ENCODE measurements at places on chromosomes 3 and 15. TPM values are rescaled to one million over a fixed set of nuclear protein-coding genes. Genes with fewer than 3 reads are reported as not detected.

MOBP gene
- not detected for total RNA-seq

MELTF gene
- total RNA-seq = 5.4 TPM

CFAP44 gene
- total RNA-seq = 1.0 TPM

DNA sequence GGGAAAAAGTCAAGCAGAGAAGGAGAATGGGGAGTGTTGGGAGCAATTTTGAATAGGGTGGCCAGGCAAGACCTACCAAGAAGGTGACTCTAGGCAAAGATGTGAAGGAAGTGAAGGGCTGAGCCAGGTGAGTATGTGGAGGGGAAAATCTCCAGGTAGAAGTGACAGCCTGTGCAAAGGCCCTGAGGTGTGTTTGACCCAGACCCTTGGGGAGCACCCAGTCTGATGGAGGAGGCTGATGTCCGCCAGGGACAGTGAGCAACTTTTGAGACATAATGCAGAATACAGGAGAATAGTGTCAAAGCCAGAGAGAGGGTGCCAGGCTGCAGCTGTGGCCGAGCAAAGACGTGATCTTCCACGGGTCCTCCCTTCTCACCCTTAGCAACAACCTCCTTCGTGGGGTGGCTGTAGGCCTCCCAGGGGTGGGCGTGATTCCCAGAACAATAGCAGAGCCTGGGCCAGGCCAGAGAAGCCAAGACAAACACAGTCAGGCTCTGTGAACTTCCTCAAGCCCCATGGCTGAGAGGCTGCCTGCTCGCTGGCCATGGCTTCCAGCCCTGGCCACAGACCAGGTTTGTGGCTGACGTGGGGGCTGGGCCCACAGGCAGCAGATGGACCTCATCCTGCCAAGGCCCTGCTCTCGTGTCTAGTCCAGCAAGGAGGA lies 58.1 kb downstream of the SLC6A6 start:
- H3K27me3 ChIP-seq = no peaks in the 10 kb centered on the region
- no peak for DNase-seq
- no peak overlapping the region for H3K4me3 ChIP-seq
- H3K36me3 ChIP-seq = peaks cover 25% of the 10 kb centered on the region
- peaks cover 10% of the 10 kb centered on the region for H3K4me1 ChIP-seq

GRCh38 chr3:52454250-52454937 lies 553 bp upstream of the TNNC1 start:
- H3K27ac ChIP-seq = no peak overlapping the region
- no peak for DNase-seq
- no peaks in the 10 kb centered on the region for H3K27me3 ChIP-seq
- H3K4me1 ChIP-seq = peaks cover 24% of the 10 kb centered on the region
- no peak overlapping the region for H3K4me3 ChIP-seq

DNA sequence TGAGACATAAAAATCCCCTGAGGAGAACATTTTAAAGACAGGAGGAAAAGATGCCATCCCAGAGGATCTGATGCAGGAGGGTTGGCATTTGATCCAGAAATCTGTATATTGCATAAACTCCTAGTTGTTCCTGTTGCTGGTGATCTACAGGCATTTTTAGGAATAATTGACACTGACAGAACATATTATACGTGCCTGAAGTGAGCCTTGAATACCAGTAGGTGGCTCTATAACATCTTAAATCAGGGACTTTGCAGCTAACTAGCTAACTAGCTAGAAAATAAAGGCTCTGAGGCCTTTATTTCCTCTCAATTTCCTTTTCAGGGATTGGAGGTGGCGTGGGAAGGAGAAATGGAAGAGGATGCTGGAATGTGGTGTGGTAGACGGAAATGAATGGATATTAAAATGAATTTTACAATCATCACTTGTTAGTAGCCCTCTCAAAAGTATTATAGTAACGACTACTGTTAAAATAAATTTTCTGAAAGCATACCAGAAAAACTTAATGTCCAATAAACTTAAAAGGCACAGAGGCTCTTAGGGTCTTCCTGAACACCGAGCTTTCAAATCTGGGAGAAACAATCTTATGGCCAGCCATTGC lies 73.8 kb upstream of the ZBED2 start:
- H3K36me3 ChIP-seq = no peaks in the 10 kb centered on the region
- H3K27me3 ChIP-seq = peaks cover 15% of the 10 kb centered on the region
- peak; percentile 84 for DNase-seq

GRCh38 chr15:47888385-47889100 lies 171.2 kb downstream of the SEMA6D start:
- H3K27ac ChIP-seq = no peak overlapping the region
- H3K36me3 ChIP-seq = no peaks in the 10 kb centered on the region
- DNase-seq = no peak
- peaks cover 30% of the 10 kb centered on the region for H3K4me1 ChIP-seq

DNA sequence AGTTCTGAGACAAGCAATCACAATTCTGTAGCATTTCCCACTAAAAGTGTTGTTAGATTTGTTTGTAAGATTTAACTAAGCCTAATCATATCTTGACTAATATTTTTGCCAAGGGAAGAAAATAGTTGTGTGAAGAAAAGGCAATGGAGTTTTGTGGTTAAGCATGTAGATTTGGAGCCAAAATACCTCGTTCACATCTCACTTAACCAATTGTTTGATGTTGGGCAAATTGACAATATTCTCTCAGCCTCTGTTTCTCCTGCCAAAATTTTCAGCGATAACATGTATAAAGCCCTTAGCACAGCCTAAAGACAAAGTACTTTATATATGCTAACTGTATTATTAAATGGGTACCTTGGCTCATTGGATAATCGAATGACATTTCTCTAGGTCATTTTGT lies 20.5 kb upstream of the CDIN1 start:
- no peak overlapping the region for H3K27ac ChIP-seq
- no peak for DNase-seq
- no peak overlapping the region for H3K4me3 ChIP-seq
- H3K36me3 ChIP-seq = no peaks in the 10 kb centered on the region
- H3K27me3 ChIP-seq = no peaks in the 10 kb centered on the region

DNA sequence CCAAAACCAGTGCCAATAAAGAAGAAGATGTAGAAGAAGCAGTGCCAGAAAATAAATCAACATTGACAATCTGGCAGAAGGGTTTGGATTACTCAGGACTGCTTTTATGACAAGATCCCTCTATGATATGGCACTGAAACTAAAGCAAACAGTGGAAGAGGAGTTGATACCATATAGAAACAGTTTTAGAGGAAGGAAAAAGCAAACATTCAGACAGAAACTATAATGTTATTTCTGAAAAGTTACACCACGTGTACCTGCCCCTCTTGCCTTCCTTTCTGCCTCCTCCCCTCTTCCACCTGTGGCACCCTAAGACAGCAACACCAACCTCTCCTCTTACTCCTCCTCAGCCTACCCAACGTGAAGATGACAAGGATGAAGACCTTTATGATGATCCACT lies 63.0 kb downstream of the SFMBT1 start:
- no peak for DNase-seq
- H3K27me3 ChIP-seq = no peaks in the 10 kb centered on the region
- H3K36me3 ChIP-seq = no peaks in the 10 kb centered on the region
- no peaks in the 10 kb centered on the region for H3K4me1 ChIP-seq

DNA sequence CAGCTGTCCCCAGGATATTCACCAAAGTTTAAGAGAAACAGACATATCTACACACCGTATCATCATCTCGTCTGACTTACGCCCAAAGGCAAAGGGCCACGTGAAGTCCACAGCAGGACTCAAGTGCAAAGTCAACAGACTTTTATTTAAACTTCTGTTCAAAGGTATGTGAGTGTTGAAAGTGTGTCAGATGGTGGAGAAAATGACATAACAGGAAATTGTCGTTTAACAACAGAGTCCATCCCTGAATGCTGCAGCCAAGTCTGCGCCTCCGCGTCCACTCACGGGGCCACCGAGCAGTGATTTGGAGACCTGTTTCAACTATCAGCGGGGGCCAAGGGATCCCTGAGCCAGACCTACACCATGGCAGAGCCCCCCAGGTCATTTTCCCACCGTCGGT lies 165.6 kb downstream of the XXYLT1 start:
- no peak for DNase-seq
- no peak overlapping the region for H3K4me3 ChIP-seq
- H3K27ac ChIP-seq = no peak overlapping the region

DNA sequence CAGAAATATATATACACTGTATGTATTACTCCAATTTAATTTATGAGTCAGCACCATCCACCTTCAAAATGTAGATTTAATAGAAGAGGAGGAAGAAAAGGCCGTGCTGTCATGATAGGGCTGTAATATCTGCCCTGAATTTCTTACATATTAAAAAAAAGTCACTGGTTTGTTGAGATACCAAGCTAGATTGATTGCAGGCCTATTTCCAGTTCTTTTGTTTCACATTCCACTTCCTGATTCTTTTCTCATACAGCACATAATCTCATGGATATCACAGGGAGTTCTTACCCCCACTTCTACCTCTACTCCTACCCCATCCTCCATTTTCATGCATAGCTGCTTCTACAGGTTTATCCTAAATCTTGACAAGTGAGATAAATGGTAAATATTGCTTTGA lies 290.3 kb downstream of the ZBTB20 start:
- DNase-seq = no peak
- H3K4me1 ChIP-seq = peaks cover 6% of the 10 kb centered on the region
- no peak overlapping the region for H3K4me3 ChIP-seq
- H3K36me3 ChIP-seq = no peaks in the 10 kb centered on the region

All from GM23338 (cell line).